Activated T-cell treated with anti-CD3 and anti-CD28 coated beads for 24 hours (primary cell): ENCODE measurements at places on chromosomes 2 and 18.

- DNase-seq: no peak
Measured at GRCh38 chr2:70011335-70011734, 49.9 kb upstream of the ASPRV1 start.

DNA sequence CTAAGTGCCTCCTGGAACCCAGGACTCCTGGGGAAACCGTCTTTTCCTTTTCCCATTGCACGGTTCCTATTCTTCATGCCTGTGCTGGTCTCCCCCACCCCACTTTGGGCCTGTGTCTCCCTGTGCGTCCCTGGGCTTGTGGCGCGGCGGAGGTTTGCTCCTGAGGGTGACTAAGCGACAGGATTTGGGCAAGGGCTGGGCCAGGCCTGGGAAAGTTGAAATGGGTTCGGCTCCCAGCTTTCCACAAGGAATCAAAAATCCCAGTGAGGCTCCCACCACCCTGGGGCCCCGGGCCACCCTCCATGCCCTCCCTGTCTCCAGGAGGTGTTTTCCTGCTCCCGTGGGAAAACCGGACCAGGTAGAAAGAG, 197.6 kb downstream of the NDUFA10 start:
- no peak for DNase-seq

DNA sequence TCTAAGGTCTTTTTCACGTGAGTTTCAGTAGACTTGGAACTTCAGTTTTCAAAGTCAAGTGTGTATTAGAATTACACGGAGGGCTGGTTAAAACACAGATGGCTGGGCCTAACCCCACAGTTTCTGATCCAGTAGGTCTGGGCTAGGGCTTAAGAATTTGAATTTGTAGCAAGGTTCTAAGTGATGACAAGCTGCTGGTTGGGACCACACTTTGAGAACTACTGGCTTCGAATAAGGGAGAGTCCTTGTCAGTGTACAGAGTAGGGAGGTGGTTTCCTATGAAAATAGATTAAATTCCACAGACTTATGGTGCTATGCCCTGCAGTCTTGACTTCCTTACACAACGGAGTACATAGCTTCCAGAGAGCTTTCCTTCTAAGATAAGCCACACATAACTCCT, 4.5 kb downstream of the RHOB start:
- no peak for DNase-seq

DNA sequence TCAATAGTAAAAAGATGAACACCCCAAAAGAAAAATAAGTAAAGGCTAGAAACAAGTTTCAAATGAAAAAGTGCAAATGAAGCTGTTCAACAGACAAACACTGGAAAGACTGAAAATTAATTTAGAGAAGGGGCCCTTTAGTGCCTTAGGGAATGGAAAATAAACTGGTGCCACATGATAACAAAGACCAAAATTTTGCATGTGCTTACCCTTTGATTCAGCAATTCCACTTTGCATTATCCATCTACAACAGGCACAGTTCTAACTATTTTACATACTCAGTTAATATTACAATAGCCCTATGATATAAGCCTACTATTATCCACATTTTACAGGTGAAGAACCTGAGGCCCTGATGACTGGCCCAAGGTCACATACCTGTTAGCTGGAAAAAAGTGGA, 183.9 kb downstream of the NBAS start:
- DNase-seq: no peak

- DNase-seq: no peak
Measured at GRCh38 chr2:239778861-239779558, 246.1 kb downstream of the NDUFA10 start.

- DNase-seq: no peak
Measured at GRCh38 chr2:64133828-64134227, 10.4 kb downstream of the PELI1 start.
